ENCODE measurements at places on chromosomes 13 and 19. TPM values are rescaled to one million over a fixed set of nuclear protein-coding genes. Genes with fewer than 3 reads are reported as not detected.

DNA sequence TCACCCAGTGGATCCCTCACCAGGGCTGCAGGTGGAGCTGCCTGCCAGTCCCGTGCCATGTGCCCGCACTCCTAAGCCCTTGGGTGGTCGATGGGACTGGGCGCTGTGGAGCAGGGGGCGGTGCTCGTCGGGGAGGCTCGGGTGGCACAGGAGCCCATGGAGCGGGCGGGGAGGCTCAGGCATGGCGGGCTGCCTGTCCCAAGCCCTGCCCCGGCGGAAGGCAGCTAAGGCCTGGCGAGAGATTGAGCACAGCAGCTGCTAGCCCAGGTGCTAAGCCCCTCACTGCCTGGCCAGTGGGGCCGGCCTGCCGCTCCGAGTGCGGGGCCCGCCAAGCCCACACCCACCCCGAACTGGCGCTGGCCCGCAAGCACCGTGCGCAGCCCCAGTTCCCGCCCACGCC is 16.8 kb upstream of the B3GLCT start:
- DNase-seq, result no peak

- DNase-seq, result no peak
Observed at GRCh38 chr13:113106711-113107351, 1.2 kb downstream of the F7 start.

Gene SPPL2B
- total RNA-seq, result 42.4 TPM

GRCh38 chr13:44305917-44306370 is 67.7 kb upstream of the SERP2 start:
- DNase-seq, result no peak

Measured in esophagus muscularis mucosa (tissue), 4 donors.